ENCODE measurements at places on chromosomes 13 and 19.

DNA sequence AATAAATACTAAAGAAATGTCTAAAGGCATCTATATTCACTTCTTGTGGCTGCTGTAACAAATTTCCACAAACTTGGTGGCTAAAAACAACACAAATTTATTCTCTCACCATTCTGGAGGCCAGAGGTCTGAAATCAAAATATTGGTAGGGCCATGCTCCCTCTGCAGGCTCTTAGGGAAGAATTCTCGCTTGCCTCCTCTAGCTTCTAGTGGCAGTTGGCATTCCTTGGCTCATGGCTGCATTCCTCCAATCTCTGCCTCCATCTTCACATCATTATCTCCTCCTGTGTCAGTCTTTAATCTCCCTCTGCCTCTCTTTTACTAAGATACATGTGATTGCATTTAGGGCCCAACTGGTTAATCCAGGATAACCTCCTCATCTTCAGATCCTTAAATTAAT lies 54.1 kb upstream of the RFXAP start:
- no peak for DNase-seq

DNA sequence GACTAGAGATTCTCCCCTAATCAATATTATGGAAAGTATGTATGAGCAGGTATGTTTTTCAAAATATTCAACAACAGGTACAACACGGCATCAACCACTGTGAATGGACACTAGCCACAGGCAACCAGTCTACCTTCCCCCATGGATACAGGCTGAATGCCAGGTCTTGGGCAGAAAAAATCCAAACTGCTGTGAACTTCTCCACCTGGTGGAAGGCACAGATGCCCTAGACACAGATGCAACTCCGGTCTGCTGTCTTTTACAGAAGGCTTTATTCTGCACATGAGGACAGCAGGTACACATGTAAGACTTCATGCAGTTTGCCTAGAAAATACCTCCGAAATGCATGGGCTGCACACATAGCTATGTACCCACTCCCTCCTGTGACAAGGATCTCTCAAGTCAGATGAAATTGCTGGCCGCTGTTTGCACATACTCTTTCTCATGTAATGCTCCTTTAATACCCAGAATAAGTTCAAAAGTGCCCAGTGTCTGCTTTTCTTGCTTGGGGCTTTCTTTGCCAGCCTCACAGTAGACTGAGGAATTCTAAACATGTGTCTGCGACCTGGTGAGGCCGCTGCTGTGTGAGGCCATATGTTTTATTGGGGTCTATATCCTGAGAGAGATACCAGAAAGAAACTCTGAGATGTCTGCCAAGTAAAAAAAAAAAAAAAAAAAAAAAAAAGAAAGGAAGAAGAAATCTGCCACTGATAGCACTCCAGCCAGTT lies 325.9 kb downstream of the FOXO1 start:
- no peak for DNase-seq

DNA sequence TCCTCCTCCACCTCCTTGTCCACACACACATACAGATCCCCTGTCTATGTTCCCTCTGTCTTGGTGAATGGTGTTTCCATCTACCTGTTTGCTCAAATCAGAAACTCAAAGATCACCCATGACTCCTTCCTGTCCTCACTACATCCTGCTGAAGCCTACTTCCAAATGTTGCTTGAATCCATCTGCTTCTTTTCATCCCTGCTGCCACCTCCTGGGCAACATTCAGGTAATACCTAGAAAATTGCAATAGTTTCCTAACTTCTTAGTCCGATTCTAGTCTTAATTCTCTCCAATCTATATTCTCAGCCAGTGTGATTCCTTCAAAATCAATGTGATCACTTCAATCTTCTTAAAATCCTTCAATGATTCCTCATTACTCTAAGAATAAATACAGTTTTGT lies 155.5 kb upstream of the STARD13 start:
- no peak for DNase-seq

GRCh38 chr13:51614350-51614786 lies 30.1 kb downstream of the WDFY2 start:
- DNase-seq = peak; percentile 11

DNA sequence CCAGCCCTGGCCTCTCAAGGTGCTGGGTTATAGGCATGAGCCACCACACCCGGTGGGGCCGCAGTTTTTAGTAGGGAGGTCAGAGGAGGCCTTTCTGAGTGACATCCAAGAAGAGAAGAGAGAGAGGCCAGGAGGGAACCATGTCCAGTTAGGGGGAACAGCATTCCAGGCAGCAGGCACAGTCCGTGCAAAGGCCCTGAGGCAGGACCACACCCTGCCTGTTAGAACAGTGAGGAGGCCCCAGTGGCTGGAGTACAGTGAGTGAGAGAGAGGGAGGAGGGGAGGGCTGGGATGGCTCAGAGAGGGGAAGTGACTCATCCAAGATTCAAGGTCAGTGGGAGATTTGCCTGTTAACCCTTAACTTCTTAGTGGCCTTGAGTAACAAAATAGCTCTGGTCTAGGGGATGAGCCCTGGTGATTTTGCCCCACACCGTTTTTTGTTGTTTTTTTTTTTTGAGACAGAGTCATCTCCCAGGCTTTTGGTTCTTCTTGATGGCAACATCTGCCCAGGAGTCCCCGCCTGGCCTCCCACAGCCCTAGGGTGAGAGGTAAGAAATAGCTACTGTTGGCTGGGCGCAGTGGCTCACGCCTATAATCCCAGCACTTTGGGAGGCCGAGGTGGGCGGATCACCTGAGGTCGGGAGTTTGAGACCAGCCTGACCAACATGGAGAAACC lies 2.7 kb upstream of the PLIN3 start:
- DNase-seq = no peak
